ENCODE measurements at places on chromosomes 1 and 21.

GRCh38 chr1:12601700-12602658 lies 16.0 kb downstream of the DHRS3 start:
- no peak for DNase-seq

GRCh38 chr21:34952701-34953100 lies 96.4 kb downstream of the RUNX1 start:
- DNase-seq: no peak

- DNase-seq: no peak
These were observed 382.7 kb downstream of the DPYD start for GRCh38 chr1:97538113-97538512.

GRCh38 chr1:194296201-194296600 lies 1109.8 kb upstream of the B3GALT2 start:
- peak; percentile 47 for DNase-seq

- no peak for DNase-seq
These were observed 4.4 kb upstream of the XPR1 start for GRCh38 chr1:180627411-180627810.

- no peak for DNase-seq
These were observed 16.1 kb downstream of the UTP11 start for GRCh38 chr1:38028671-38029070.

DNA sequence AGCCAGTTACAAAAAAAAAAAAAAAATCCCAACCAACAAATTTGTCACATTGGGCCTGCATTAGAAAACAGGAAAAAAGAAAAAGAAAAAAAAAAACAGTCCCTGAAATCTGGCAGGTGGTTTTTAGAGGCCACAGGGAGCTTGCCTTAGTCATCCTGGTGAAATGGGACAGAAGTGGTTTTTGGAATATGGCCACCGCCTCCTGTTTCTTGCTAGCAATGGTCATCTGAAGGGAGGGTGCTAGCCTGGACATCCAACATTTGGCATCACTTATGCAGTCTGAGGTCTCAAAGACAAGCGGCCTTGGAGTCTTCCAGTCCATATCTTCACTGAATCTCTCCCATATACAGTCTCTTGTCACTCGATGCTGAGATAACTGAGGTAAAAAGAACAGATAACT lies 20.1 kb upstream of the NKAIN1 start:
- no peak for DNase-seq

GRCh38 chr1:194419721-194420120 lies 1233.3 kb upstream of the B3GALT2 start:
- no peak for DNase-seq

- DNase-seq: no peak
These were observed 1.8 kb upstream of the MEX3A start for GRCh38 chr1:156083800-156084790.

DNA sequence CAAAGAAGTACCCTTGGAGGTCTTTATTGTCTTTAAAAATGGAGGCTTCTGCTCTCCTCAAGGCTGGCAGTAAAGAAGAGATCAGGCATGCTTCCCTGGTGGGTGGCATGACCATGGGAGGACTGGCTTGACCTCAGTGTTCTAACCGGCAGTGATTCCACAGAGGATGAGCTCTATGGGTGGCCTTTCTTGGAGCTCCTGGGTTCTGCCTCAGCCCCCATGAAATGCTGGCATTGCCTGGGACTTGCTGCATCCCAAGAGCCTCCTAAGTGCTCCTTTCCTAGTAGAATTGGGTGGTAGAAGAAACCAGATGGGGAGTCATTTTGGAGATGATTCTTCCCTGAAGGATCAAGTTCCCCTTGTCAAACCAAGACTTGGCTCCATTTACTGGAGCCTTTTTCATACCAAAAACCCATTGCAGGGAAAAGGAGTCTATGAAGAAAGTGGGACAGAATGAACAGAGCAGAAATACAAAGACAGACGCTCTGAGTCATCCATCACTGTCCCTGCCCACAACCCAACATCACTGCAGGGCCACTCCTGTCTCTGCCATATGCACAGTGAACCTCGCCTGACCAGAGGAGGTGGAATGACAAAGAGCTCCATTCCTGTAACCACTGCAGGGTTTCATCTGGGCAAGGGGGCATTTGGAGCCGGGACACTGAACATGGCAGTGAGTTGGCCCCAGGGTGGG lies 42.4 kb downstream of the RIMS3 start:
- DNase-seq: no peak

DNA sequence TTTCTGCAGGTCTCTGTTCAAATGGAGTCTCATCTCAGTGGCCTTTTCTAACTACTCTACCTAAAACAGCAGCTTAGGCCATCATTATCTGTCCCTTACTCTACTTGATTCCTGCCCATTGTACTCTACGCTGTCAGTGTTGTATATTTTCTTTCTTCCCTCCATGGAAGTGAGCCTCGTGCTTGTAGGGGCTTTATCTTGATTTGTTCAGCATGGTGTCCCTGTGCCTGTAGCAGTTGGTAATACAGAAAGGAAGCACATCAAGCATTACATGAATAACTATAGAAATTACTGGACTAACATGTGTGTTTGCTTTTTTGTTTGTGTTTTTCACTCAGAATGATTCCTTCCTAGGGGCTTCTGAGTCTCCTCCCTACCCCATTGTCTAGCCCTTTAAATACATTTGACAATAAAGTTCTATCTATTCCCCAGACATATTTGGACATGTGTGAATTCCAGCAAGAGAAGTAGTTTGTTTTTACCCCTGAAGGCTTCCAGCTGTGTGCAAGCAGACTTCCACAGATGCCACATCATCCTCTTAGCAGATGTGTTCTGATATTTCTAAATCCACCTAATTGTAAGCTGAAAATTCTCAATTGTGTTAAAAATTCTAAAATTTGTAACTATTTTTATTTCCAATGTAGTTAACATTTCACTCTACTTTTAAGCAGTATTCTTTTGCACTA lies 40.3 kb downstream of the PRMT2 start:
- DNase-seq: peak; percentile 58

GRCh38 chr1:64775113-64775512 lies 30.2 kb downstream of the RAVER2 start:
- DNase-seq: no peak

DNA sequence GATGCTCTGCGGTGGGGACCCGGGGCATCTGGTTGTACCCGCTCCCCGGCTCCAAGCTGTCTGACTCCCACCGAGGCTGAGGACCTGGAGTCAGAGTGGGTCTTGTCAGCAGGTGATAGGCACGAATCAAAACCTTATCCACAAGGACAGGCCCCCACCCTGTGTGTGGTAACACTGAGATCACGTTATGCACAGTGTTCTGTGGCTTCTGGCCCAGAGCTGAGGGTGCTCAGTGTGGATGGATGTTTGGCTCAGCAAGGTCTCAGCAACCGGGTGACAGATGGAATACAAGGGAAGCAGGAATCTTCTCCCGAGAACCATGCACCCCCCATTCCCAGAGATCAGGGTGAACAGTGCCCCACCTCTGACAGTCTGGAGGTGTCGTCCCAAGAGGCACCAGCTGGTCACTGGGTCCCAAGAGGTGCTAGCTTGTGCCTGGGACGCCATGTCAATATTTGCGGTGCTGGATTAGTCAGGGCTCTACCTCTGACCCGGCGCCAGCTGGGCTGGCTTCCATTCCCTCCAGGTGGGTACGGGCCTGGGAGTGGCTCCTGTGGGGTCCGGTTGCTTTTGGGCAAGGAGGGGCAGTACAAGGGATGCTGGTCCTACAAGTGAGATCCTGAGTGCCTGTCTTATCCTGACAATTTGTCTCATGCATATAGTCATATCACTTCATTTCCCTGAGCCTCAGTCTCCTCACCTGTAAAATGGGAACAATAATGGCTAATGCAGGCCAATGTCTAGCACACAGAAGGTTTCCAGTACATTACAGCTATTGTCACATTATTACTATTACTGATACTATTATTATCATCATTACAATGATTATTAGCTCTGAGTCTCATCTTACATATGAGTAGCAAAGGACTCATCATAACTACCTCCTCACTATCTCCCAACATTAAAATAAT lies 957 bp downstream of the CAPN9 start:
- no peak for DNase-seq

DNA sequence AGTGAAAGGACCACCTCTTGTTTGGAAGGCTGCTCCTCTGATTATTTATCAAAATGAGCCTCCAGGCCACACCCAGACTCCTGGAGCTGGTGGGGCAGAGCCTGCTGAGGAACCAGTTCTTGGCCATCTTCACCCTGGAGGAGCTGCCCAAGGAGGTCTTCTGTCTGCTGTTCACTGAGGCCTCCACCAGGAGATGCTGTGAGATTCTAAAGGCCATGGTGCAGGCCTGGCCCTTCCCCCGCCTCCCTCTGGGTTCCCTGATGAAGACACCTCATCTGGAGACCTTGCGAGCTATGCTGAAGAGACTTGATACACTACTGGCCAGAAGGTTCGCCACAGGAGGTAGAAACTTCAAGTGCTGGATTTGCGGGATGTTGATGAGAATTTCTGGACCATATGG lies 61.7 kb upstream of the GJA8 start:
- no peak for DNase-seq

DNA sequence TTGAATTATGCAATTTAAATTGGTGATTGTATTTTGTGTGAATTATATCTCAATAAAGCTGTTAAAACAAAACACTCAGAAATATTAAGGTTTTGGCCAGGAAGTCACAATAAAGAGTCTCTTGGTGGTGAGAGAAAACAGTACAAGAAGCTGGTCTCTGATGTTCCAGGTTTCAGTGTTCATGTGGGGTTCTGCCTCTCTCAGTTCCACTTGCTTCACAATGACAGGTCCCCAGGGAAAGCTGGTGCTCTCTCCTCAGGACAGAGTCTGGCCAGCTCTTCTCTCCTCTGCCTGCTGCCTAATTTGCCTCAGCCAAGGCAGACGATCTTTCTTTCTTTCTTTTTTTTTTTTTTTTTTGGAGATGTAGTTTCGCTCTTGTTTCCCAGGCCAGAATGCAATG lies 342.9 kb upstream of the PLXNA2 start:
- DNase-seq: no peak

- no peak for DNase-seq
These were observed 257.5 kb downstream of the LRRC40 start for GRCh38 chr1:69947837-69948236.
